ENCODE measurements at places on chromosomes 4 and X.

DNA sequence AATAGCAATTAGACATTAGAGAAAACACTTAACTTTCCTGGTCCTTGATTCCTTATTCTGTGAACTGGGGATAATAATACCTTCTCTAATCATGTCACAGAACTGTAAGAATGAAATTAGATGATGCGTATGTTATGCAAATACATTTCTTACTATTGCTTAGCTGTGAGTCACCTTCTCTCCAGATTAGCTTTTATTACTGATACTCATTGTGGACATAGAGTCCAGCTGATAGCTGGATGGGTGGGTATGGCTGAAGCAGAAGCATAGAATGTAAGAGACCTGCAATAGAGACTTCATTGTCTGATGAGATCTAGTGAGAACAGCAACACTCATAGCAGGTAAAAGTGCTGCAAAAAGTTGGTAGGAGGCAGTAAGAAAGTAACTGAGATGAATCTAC is 437.2 kb upstream of the ZFP42 start:
- no peak for DNase-seq

DNA sequence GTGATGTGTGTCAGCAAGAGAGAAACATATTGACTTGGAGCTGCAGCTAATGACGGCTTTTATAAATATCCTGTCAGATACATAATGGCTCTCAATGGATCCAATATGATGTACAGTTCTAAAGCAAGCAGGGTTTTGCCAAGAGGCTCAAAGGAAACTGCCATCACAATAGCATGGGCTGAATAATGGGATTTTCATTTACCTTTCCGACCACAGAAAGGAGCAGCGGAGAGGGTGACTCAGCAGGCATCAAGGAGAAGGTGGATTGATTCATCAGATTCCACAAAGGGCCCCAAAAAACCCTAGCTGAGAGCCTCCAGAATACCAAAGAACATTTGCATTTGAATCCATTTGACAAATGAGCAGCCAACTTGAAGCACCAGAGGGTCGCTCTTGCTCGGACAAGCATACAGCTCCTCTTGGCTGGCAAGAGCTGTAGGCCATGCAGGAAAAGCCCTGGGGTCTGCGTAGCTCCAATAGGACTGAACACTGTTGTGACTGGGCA is 355.7 kb upstream of the NOCT start:
- no peak for DNase-seq

- no peak for DNase-seq
Observed at GRCh38 chrX:51155157-51155556, 177.5 kb upstream of the NUDT10 start.

DNA sequence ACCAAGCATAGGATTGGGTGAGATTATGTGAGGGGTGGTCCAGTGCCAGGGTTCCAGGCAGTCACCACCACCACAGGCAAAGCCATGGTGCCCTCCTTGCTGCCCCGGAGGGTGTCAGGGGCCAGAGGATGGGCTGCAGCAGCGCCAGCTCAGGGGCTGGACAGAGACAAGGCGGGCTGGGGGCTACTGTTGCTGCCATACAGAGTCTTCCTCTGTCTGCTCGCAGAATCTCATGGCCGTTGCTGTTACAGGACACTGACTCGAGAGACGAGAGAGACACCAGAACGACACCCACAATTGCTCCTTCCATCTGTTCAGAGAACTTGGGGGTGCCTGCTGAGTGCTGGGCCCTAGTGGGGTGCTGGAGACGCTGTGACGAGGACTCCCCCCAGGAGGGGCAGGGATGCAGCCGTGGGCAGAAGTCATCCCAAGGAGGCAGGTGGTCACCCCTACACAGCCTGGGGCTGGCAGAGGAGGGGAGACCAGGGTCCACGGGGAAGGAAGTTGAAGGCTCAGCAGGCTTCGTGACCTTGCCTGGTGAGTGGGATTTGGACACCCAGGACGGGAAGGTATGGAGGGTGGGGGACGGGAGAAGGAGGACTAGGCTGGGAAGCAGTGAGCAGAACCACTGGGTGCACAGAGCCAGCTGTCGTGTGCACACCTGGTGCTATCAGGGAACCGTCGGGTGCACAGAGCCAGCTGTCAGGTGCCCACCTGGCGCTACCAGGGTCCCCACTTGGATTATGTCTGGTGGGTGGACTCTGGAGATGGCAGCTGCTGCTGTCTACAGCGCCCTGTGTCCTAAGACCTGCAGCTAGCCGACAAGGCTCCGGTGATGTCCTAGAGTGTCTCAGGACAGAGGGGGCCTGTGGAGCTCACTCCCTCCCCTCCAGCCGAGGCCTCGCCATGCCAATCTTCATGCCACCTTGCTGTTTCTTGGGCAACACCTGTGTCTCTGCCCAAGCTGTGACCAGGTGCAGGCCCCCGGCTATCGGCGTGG is 43.9 kb upstream of the HMX1 start:
- no peak for DNase-seq

DNA sequence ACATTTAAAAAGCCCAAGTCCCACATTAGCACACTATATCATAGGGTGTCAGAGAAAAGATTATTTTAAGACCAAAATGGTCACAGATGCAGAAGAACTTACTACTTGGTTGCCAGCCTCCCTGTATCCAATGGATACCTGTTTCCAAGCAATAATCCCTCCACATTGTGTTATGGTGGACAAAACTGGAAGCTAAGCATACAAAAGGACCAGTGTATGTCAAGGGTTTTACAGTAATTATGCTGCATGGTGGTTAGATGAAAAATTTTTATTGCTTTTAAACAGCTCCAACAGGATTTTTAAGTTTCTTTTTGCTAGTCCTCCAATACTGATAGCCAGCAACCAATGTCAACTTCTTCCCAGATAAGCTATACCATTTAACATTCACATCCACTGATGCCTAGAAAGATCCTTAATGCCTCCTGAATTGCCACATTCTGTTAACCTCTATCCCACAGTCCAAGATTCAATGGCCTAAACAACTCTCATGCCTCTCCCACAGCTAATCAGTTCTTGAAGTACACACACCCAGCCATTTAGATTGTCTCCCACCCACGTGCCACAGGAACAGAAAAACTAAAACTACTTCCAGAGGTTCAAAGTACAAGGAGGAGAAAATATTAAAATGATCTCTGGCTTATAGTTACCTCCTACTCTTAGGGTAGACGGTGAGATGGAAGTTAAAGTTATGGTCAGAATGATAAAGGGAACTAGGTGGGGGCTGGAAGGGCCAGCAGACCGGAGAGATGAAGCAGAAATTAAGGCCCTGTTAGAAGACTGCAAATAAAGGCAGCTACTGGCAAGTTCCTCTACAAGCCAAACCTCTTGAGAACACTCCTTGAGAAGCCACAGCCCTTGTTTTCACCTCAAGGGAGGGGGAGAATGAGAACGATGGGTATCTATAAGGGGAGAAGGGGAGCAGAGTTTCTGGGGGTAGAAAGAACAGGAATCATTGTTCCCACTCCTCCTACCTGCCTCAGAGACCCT is 5.5 kb downstream of the MED14 start:
- DNase-seq: no peak

DNA sequence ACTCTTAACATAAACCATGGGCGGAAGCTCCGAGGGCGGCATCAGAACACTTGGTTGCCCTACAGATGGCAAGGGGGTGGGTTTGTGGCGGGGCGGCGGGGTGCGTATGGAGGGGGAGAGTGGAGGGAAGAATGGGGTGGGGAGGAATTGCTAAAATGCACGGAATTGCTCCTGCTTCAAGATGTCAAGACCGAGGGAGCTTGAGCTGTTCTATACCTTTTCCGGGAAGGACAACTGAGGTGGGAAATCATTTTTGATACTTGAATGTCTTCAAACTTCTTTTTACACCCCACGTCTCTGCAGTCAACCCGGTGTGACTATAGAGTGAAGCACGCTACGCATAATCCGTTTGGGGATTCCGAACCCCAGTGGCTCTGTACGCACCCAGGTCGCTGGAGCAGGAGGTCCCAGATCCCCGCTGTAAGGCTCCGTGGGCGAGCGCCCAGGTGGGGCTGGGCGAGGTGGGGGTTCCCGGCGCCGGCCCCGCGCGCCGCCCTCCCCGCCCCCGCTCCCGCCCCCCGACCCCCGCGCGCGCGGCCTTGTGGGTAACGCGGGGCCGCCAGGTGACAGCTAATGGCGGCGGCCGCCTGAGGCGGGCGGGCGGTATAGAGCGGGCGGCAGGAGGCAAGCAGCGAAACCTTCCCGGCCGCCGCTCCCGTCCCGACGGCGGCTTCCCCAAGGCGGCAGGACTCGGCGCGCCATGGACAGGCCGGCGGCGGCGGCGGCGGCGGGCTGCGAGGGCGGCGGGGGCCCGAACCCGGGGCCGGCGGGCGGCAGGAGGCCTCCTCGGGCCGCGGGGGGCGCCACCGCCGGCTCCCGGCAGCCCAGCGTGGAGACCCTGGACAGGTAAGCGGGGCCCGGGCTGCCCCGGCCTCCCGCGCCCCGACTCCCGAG is at the start of gene MTMR1:
MTMR1 (plus strand) TSS at position 566 of the 894 bp plus-strand sequence; CDS start at position 701, 135 bp downstream.
- DNase-seq: peak; percentile 51

- DNase-seq: no peak
Observed at GRCh38 chr4:138845054-138845453, 170.5 kb upstream of the NOCT start.

GRCh38 chr4:85591406-85592098 is 116.6 kb downstream of the ARHGAP24 start:
- DNase-seq: no peak

DNA sequence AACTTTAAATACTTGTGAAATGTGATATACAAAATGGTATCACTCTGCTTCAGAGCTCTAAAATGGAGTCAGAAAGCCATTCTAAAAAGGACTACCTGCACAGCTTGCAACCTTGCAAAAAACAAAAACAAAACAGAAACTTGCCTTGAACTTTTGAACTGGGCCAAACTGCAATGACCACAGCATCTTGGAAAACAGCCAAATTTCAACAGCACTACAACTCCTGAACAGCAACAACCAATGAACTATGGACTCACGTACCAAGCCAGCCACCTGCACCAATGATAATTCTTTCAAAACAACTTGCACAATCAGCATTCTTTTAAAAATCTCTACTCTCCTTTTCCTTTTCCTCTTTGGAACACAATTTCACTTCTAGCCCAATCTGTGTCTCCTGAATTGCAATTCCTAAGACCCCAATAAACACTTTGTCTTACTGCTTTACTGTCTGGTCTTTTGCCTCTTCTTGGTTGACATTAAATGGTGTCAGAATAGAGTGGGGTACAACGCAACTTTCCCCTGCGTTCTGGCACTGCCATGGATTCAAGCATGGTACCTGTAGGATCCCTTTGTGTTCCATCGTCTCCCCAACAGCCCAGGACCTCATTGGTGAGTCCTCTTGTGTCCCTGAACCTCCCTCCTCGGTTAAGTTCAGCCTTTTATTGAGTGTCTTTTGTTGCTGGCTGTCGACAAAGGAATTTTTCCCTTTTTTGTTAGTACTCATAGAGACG is 35.7 kb upstream of the FMR1 start:
- DNase-seq: no peak

DNA sequence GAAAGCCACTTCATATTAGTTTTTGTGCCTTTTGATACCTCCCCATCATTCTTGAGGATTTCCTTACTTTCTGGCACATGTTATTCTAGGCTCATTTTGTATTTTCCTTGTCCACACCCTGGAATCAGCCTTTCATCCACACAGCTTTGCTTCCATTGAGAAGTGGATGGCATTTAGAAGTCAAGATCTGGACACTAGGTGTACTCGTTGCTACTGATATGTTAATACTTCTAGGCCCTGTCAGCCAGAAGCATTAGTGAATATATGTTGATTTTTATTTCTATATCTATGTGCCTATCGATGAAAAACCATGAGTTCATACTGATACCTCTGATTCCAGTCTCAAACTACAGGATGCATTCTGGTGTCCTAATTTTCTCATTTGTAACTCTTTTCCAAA is 73.2 kb downstream of the ARHGAP24 start:
- no peak for DNase-seq

DNA sequence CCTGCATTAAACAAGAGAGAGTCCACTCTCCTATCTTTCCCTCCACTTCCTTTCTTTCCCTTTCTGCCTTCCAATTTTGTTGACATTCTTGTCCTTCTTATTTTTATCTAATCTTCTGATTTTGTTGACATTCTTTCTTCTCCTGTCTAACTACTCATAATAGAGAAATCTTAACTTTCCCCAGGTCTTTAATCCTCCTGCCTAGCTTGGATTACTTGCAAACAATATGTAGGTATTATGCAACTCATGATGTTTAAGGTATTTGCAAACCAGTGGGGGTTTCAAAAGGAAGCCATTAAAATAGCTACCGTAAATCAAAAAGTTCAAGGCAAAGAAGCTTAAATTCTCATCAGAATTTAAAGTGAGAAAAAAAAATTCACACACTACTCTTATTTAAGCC is 53.9 kb downstream of the PROM1 start:
- no peak for DNase-seq

DNA sequence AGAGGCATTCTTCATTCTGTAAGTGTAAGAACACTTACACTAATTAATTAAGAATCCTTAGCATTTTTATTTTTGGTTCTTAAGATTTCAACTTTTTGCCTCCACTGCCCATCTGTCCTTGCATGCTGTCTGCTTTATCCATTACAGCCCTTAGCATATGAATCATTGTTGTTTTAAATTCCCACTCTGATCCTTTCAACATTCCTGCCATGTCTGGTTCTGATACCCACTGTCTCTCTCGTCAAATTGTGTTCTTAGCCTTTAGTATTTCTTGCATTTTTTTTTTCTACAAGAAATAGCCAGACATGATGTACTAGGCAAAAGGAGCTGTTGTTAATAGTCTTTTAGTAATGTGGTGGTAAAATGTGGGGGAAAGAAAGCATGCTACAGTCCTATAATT is 1360.0 kb downstream of the TECRL start:
- no peak for DNase-seq

GRCh38 chrX:97397371-97397770 is 513.7 kb downstream of the RPA4 start:
- no peak for DNase-seq

GRCh38 chrX:70022616-70023015 is 27.1 kb downstream of the AWAT2 start:
- DNase-seq: no peak

- no peak for DNase-seq
Observed at GRCh38 chr4:8362483-8362882, 78.0 kb downstream of the ACOX3 start.

GRCh38 chr4:48261281-48261680 is 8.4 kb downstream of the TEC start:
- DNase-seq: no peak

- DNase-seq: no peak
Observed at GRCh38 chr4:2534904-2535375, 1.5 kb upstream of the FAM193A start.

DNA sequence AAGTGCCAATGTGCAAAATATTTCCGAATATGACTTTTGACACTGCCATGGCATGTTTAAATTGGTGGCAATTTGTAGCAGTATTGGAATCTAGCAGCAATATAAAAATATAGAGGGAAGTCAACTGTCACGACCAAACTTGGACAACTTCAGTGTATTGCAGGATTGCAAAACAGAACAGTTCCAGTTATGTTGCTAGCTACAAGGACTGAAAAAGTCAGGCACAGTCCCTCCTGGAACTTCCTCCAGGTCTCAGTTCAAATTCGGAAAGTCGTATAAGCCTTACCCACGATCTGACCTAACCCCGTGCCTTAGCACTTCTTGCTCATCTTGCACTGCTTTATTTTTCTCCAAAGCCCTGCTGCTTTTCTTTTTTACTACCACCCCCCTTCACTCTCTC is 390.0 kb upstream of the GALNT7 start:
- DNase-seq: no peak

GRCh38 chr4:26152056-26152455 is 168.8 kb upstream of the RBPJ start:
- DNase-seq: no peak

All from stimulated activated CD4-positive, alpha-beta T cell treated with anti-CD3 and anti-CD28 coated beads, Interleukin-4, amount 100 ng/mL, for 24 hours (primary cell).